ENCODE measurements at places on chromosomes 7 and 10.

DNA sequence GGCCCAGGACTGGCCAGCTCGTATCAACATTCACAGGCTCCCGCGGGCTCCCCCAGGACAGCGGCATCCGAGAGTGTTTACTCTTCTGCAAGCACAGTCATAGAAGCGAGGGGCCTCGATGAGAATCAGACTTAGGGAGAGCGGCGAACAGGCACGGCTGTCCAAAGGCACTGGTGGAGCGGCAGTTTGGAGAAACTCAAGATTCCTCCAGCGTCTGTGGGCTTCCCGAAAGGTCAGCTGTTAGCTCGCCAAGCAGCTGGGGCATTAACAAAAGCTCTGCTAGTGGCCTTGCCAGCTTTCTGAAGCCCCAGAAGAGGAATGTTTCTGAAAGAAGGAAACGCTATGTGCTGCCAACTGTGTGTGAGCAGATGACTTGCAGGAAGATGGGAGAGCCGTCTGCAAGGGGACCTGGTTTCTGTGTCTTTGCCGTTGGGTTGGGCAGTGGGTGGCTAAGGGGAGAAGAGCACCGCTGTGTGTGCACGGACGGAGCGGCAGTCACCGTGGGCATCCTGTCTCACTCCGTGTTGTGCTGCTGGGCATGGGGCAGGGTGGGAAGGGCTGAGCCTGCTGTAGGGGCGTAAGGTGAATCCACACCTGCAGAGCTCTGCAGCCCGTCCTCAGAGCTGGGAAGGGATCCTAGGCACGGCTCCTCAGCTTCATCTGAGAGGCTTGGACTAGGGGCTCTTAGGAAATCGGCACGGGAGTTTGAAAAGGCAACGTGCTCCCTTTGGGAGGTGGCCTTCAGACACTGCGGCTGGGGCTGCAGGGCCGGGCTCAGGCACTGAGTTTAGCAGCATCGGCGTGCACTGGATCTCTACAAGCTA, 42.1 kb downstream of the AMZ1 start:
- DNase-seq, result no peak

GRCh38 chr10:782751-783648, 93.5 kb upstream of the DIP2C start:
- no peak for DNase-seq

- DNase-seq, result no peak
Observed at GRCh38 chr10:121836171-121836570, 91.7 kb downstream of the ATE1 start.

GRCh38 chr10:126375926-126376554, 12.2 kb downstream of the ADAM12 start:
- DNase-seq, result no peak

DNA sequence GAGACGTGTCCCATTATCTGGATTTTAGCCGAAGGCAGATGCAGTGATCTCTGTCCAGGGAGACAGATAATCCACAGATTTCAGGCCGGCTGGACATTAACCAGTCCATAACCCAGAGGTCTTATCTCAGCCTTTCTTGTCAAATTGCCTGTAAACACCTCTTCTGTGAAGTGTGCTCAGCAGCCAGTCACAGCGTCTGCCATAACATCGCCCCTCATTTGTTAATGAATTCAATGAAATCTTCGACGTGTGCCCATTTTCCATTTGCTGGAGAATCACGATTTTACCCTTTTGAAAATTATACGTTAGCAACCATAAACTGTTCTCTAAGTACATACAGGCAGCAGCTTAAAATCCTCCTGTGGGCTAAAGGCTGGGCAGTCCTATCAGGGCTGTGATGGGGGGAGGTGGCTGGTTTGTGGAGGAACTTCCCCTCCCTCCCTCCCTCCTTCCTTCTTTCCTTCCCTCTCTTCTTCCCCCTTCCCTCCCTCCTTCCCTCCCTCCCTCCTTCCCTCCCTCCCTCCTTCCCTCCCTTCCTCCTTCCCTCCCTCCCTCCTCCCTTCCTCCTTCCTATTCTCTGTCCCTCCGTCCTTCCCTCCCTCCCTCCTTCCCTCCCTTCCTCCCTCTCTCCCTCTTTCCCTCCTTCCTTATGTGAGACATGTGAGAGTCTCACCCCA, 26.6 kb upstream of the FAM20C start:
- no peak for DNase-seq

DNA sequence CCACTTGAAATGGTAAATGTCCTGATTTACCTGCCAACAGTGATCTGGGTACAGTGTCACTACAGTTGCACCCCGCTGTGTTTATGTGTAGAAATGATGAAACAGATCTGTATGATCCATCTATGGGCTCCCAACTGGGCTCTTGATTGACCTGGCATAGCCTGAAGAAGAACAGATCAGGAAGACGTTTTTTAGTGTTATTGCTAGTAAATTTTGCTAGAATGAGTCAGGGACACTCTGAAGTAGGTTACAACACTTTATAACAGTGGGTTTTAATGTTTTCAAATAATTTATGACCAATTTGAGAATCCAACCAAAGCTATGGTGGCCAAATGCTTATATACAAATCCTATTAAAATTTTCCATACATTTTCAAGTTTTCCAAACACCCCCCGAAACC, 110.3 kb downstream of the DKK1 start:
- DNase-seq, result no peak

DNA sequence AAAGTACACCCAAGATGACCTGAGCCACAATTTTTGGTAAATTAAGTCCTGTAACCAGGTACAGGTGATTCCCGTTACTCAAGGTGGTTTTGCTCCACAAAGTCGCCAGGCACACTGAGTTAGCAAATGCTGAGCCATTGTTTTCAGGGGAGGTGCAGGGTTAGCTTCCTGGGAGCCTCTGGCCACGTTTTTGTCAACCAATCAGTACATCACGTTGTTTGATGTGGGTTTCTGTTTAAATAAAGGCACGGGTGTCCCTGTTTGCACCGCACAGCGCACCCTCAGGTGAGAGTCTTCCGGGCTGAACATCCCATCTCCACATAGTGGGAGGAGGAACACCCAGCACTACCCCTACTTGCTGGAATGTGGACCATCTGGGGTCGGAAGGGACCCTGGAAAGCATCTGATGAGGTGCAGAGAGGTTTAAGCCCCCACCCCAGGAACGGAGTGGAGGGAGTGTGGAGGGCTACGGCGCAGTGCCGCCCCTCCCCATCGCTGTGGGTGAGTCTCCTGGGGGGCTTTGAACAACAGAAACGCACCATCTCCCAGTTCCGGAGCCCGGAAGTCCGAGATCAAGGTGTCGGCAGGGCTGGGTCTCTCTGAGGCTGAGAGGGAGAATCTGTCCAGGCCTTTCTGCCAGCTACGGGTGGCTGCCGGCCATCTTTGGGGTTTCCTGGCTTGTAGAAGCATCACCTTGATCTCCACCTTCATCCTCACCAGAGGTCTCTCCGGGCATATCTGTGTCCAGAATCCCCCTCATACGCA, 42.5 kb downstream of the PRKAG2 start:
- no peak for DNase-seq

DNA sequence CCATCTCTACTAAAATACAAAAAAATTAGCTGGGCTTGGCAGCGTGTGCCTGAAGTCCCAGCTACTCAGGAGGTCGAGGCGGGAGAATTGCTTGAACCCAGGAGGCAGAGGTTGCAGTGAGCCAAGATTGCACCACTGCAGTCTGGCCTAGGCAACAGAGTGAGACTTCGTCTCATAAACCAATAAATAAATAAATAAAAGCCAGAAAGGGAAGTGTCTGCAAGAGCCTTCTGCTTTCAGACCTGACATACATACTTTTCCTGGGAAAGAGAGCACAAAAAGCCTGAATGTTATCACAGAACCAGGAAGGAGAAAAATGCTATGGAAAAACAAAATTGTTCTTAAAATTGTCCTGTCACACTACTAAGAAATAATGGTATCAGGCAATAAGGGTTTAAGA, 4.1 kb upstream of the KIF5B start:
- DNase-seq, result no peak

DNA sequence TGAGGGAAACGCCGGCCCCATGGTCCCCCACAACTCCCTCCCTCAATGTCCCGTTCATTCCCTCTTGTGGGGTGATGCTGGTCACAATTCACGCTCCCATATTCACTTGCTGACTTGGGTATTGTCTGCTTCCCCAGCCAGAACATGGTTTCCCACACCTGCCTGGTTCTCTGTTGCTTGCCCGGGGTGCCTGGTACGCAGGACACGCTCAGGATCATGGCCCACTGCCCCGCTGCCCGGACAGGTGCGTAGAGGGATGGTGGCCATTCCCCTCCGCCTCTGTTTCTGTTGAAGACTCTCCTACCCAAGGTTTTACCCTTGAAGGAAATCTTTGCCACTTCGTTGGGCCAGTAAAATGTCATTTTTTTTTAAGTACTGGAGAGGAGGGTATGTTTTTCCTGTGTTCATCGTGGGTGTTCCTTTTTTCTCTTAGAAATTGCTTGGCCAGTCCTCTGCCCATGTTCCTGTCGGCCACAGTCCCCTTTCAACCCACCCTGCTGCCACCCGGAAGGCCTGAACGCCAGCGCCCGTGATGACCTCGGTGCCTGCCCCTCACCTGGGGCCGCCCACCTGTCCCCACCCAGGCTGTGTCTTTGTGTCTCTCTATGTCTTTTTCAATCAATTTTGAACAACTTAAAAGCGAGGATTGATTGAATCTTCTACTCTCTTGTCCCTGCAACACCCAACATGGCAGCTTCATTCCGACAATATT, 38.2 kb downstream of the FOXL3 start:
- no peak for DNase-seq

- DNase-seq, result no peak
Observed at GRCh38 chr10:78291722-78292121, 258.1 kb downstream of the RPS24 start.

DNA sequence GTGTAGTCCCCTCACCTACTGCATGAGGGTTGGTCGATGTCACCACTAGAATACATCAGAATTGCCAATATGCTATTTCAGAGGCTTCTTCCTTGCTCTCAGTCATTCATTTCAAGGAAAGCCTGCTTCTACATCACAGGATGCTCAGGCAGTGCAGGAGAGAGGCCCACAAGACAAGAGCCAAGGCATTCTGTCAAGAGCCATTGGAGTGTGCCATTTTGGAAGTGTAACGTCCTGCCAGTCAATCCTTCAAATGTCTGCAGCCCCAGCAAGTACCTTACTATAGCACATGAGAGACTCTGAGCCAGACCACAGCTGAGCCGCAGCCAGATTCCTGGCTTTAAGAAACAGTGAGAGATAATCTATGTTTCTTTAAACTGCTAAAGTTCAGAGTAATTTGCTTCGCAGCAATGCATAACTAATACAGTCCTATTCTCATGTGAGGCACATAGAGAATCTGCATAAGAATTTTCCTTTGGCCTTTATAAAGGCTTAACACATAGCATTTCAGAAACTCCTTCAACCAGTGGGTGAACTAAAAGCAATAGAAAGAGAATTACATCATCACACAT, 166.5 kb upstream of the GNAI1 start:
- DNase-seq, result no peak

DNA sequence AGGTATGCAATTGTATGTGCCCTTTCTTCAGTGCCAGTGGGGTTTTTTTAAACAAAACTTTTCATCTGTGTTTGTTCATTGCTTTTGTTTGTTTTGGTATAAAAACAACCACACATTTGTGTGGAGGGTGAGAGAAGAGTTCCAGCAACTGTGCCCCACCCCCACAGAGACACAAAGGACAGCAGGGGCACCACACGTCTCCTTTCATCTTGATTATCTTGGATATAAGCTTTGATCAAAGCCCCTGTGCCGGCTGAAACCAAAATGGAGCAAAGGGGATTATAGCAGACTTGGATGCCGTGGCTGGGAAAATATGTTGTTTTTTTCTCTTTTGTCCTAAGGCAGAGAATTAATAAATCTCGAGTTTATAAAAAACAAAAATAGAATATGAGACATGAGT, 111.8 kb upstream of the RSU1 start:
- no peak for DNase-seq

GRCh38 chr7:65809259-65809981, 63.5 kb upstream of the VKORC1L1 start:
- DNase-seq, result no peak

DNA sequence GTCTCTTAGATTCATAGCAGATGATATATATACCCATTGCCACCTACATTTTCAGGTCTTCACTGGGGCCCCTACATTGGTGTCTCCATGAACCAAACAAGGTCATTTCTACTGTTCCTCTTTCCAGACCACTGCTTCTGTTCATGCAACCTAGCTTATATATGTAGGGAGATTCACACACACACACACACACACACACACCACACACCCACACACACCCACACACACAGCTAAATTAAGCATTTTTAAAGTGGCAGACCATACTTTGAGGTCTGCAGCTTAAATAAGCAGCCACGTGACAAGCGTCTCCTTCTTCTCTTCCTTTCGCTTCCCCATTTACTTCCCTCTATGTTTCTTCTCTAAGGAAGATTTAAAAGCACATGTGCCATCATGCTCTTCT, 70.0 kb upstream of the CC2D2B start:
- no peak for DNase-seq

GRCh38 chr7:133540096-133540860, 287.4 kb downstream of the EXOC4 start:
- no peak for DNase-seq

DNA sequence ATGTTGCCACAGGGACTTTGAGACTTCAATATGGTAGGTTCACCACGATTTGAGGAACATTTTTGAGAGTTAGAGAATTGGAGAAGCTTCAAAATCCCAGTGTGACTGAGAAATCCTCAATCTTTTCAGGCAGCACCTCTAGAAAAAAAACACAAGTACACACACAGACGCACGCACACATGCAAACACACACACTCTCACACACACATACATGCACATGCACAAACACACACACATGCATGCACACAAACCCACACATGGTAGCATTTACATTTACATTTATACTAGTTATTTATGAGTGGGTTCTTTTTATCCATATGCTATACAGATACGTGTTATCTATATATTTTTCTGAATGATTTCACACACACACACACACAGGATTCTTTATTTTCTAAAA, 901.9 kb downstream of the GATA3 start:
- DNase-seq, result no peak

DNA sequence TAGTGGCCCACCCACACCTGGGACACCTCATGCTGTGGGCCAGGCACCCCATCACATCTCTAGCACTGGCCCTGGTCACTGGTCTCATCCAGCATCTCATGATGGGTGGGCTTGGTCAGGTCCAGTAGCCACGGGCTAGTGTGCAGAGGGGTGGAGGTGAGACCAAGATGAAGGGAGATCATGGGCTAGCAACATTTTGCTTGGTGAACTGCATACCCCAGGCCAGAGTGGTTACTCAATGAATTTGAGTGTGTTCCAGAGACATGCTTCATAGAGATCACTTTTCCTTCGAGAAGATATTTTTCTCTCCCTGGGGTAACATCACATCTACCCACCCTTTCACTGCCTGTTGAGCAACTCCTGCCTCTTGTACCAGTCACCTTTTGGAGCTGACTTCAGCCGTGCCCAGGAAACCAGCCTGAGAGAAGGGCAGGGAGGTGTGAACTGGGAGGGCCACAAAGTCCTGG, 44.2 kb downstream of the MINDY4 start:
- no peak for DNase-seq

DNA sequence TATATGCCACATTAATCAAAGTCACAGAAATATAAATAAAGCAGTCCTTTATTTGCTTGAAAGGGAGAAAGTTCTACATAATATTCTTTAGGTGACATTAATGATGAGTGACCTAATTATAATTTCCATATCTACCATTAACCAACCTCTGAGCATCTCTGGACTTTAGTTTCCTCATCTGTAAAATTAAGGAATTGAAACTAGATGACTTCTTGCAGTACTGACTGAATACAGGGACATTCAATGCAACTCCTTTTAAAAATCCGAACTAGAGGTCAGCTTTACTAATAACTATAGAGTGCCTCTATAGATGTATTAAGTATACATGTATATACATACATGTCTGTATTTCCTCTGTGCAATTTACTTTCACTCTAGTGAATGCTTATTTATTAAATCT, 3.9 kb downstream of the FMC1 start:
- DNase-seq, result no peak

Measured in CD4-positive, alpha-beta T cell (primary cell).